ENCODE measurements at places on chromosomes 7 and 10.

DNA sequence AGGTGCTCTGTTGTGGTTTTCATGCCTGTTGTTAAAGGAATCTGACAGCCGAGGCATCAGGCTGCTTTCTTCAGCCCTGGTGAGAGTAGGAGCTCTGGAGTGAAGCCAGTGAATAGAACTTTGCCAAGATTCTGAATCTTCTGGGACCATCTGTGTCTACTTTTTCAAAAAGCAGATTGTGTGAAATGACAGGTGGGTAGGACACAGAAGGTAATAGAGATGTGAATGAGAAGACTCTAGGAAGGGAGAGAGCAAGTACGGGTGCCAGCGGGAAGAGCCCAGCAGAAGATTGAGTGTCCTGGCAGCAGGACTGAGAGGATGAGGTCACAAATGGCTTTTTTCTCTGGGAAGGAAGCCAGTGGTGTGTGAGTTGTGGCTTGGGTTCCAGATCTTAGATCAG, 429.2 kb downstream of the SDK1 start:
- DNase-seq, result no peak

- DNase-seq, result no peak
These were observed 50.4 kb downstream of the CASD1 start for GRCh38 chr7:94559972-94560371.

GRCh38 chr7:30465046-30465810, 13.4 kb downstream of the NOD1 start:
- no peak for DNase-seq

DNA sequence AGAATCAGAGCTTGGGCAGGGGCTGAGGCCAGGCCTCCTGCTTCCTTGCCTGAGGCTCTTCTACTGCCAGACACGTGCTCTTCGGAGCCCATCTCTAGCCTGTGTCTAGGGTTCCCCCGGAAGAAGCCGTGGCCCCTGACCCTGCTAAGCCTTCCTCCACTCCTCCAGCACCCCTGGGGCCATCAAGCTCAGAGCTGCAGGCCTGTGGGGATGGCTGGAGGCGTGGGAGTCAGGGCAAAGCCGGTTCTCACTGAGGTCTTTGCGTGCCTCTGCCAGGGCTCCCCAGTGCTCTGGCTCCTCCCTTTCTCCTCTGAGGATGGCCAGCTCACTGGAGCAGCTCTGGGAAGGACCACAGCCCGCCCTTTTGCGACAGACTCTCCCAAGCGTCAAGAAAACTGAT, 34.4 kb downstream of the GHRHR start:
- DNase-seq, result no peak

- DNase-seq, result peak; percentile 47
These were observed 19.6 kb upstream of the GPR37 start for GRCh38 chr7:124784879-124785818.

GRCh38 chr10:83917537-83918506, 221.5 kb upstream of the GHITM start:
- DNase-seq, result peak; percentile 0

DNA sequence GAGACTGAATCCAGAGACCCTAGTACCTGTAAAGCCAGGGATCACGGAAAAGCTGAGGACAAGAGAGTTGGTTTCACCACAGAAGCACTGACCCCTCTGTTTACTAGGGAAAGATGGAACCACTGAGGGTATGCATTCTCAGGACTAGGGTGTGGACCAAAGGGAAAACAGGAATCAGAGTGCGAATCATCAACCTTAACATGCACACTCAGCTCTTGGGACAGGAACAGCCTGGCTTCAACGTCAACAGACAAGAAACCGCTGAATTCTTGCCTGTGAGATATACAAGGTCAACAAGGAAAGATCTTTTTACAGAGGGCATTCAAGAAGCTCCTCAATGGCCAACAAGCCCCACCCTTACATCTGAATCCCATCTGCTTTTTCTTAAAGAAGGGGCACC, 14.9 kb downstream of the TNRC18 start:
- DNase-seq, result peak; percentile 64

DNA sequence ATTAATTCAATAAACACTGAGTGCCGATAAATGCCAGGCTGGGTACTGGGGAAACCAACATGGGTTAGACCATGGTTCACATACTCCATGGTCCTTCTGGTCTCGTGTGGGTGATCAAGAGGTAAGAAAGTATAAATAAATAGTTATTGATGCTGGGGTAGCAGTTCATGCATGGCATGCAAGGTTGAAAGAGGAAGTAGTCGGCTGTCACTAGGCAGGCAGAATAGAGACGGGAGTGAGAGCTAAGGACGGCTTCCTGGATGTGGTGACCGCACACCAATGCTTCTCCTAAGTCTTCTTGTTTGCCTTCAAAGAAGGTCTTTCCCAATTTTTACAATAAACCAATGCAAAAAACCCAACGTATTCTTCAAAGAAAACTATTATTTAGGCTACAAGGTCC, 208.6 kb downstream of the ADAM12 start:
- DNase-seq, result no peak

DNA sequence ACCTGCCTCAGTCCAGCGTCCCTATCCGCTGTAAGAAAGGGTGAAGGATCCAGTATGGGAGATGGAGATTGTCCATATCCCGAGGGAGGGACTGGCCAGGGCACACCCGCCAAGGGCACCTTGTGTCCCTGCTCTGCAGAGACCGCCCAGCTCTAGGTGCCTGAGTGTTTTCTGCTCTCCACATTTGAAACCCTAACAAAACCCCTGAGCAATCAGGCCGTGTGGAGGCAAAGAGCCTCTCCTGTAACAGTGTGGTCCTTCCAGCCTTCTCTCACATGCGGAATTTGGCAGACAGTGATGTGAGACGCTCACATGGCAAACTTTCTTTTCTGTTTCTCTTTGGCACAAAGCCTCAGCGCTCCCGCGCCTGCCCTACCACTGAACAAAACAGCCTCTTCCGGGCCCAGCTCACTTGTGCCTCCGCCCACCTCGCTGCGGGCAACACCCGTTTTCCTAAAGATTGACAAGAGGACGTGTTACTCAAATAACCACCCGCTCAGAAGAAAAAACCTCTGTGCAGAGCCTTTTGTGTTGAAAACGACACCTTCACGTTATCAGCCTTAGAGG, 514.8 kb downstream of the DNAJB6 start:
- DNase-seq, result no peak

DNA sequence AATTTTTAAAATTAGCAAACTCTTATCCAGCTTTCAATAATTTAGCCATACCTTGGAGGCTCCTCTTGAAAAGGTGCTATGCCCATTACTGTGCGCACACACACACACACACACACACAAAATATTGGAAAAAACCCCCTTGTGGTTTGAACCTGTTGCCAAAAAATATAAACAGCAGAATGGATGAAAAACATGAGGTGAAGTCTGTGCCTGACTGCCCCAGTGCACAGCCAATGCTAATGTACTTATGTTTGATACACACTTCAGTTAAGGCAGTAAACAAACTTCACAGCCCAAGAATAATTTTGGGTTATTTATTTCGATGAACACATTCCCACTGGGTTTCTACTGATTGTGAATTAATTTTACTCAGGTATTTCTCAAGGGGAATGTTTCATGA, 113.2 kb upstream of the SEM1 start:
- no peak for DNase-seq

- peak; percentile 38 for DNase-seq
These were observed 22.6 kb downstream of the EPDR1 start for GRCh38 chr7:37942934-37943610.

DNA sequence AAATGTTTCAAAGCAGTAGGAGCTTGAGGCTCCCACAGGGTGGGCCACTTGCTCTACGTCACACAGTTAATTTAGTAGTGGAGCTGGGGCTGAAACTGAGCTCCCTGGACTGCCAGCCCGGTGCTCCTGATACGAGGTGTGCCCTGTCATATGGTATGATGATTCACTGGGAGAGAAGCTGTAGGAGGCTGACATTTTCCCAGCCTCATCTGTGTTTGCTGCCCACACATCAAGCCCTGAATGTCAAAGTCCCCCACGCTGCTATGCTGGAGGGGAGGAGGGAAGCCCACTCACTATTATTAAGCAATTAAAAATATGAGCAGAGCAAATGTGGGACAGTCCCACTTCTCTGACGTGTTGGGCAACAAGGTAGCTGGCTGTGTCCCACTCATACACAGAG, 81.2 kb upstream of the SORCS3 start:
- no peak for DNase-seq

- no peak for DNase-seq
These were observed 3.4 kb downstream of the IGFBP1 start for GRCh38 chr7:45891462-45892402.
